ENCODE measurements at places on chromosomes 2 and 18.
A peak's percentile ranks its signal among the peaks of the same experiment; 100 is the strongest.

DNA sequence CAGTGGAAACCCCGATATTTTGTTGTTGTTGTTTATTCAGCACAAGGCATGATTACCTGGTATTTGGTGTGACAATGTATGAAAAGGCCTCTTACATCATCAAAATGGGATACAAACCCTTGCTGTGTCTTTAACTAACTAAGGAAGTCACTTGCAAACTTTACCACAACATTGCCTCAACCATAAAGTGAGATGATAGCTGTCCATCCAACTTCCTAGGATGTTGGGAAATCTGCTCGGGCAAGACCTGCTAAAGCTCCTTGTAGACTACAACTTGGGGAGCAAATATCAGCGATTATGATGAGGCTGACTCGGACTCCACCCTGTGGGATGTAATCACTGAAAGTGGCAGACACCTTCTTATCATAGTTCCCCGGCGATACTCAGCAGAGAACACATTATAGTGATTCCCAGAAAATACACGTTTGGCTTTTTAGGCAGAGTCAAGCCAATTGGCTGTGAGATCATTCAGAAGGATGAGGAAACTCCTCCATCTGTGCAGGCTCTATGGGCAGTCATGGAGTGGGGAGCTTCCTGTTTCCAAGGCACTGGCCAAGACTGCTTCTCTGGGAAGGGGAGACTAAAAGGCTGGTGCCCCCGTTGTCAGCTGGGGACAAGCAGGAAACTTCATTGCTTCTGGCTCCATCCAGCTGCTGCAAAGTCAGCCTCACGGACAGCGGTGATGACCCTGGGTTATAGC, 289.0 kb downstream of the RNF144A start:
- no peak for DNase-seq

GRCh38 chr2:84306361-84306760, 152.7 kb downstream of the SUCLG1 start:
- DNase-seq: no peak

GRCh38 chr2:149146876-149147275, 108.4 kb downstream of the LYPD6B start:
- no peak for DNase-seq

- DNase-seq: no peak
Observed at GRCh38 chr2:105334211-105334610, 3.1 kb upstream of the C2orf49 start.

GRCh38 chr18:26654616-26655524, 106.5 kb upstream of the KCTD1 start:
- DNase-seq: peak; percentile 52

GRCh38 chr2:217954469-217954868, 48.3 kb downstream of the TNS1 start:
- DNase-seq: no peak

DNA sequence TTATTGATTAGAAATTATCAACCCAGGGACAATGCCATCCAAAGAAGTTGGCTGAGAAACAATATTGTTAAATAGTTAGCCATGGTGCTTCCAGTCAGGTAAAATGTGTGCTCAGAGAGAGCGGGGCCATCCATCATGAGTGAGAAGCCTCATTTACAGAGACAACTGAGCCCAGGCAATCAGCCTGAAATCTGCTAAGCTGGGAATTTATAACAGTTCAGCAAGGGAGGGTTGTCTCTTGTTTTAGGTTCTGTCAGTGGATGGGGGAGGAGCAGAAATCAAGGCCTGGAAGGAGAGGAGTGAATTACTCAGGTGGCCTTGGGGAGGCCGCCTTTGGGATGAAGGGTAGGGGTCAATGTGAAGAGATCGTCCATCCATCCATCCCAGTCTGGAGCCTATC, 102.5 kb upstream of the ST8SIA3 start:
- DNase-seq: no peak

DNA sequence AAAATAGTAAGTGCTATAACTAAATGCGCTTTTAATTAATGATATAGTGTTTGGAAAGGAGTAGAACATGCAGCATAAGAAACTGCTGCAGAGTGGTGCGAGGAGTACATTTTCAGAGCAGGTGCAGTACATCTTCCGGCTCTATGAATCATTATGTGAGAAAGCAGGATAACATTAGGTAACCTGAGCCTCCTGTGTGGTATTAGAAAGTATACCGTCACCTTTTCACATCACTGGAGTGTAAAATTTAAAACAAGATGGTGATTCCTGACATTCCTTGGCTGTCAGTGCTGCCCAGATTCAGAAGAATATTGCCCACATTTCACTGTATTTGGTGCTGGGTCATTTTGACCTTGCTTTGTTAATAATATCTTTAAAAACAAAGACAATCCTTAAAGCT, 7.8 kb upstream of the DYNC2LI1 start:
- DNase-seq: no peak

DNA sequence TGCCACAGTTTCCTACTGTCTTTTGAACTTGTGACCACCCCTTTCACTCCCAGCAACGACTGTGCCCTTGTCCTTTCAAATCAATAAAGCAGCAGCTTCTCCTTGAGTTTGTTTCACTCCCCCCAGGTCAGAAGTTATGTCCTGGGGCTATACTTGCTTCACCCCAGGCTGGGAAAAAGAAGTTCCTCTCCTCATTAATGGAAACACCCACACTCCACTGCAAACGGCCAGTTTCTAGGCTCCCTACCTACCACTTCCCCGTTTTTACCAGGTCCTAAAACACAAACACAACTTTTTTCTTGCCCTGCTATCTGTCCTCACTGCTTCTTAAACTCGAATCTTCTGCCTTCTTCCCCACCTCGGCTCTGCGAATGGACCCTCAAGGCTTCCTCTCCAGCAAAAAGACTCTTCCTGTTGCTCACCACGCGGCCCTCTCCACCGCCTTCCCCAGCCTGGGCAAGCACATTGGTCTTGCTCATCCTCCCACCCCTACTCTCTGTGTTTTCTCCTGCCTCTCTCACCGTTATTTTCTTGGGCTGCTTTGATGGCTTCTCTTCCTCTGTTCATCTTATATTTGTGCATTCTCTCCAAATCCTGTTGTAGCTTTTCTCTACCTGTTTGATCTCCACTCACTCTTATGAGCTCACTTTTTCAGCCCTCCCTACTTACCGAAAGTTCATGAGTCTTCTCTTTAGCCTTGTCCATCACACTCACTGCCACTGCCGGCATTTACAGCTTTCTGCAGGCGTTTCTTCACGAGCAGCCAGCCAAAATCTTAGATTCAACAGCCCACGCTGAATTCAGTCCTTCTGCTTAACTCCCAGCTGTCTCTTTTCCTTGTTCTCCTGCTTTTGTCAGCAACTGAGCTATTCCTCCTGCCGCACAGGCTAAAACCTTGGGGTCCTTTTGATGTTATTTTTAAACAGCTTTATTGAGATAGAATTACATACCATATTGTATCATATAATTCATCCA, 7.0 kb upstream of the SP5 start:
- no peak for DNase-seq

DNA sequence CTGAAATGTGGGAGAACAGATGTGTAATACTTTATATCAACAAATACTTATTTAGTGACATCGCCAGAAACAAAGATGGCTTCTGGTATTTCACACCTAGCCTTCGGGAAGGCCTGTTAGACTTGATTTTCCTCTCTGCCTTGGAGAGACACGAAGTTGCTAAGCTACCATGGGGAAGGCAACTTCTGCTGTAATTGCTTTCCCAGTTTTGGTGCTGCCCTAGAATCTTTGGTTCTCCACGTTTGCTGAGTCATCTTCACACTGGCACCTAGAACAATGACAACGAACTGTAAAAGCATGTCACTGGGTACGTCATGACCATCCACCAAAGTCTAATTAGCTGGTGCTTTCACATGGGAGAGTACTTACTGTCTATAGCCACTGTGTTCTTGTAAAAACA, 58.7 kb upstream of the ACTR3 start:
- DNase-seq: no peak

GRCh38 chr18:22985250-22985649, 52.1 kb downstream of the RBBP8 start:
- DNase-seq: no peak

- DNase-seq: no peak
Observed at GRCh38 chr2:191797500-191797899, 49.4 kb downstream of the CAVIN2 start.

DNA sequence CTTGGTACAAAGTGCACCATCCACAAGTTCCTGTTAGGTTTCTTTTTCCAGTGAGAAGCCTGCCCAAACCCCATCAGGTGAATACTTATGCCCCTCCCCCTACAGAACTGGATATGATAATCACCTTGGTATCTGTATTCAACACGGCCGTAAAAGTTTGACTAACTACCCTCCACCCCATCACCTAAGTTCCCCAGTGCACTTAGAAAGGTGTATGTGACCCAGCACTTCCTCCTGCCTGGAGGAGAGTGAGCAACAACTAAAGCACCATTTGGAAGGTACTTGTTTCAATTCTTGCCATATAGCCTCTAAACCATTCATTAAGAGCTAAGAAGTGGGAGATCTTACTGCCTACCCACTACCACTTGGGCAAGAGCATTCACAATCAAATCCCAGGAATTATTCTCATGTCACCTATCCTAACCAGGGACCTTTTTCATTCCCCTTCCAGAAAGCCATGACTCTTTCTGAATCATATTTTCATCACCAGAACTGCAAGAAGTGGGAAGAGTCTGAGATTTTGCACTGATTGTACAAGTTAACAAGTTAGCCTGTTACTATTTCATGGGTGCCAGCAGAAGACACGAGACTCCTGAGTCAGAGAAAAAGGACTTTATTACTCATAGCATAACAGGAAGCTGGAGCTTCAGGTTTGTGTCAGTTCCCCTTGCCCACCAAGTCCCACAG, 53.5 kb upstream of the NDUFV2 start:
- DNase-seq: no peak

GRCh38 chr2:10016001-10016801, 27.1 kb upstream of the KLF11 start:
- no peak for DNase-seq

DNA sequence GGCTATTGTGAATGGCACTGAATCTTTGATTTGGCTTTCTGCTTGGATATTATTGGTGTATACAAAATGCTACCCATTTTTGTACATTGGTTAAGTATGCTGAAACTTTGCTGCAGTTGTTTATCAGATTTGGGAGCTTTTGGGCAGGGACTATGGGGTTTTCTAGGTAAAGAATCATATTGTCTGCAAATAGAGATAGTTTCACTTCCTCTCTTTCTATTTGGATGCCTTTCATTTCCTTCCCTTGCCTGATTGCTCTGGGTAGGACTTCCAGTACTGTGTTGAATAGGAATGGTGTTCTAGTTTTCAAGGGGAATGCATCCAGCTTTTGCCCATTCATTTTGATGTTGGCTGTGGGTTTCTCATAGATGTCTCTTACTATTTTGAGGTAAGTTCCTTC, 489.1 kb upstream of the LRATD1 start:
- DNase-seq: no peak

- no peak for DNase-seq
Observed at GRCh38 chr2:86416146-86416545, 25.0 kb upstream of the KDM3A start.

- no peak for DNase-seq
Observed at GRCh38 chr2:193331676-193332075, 1136.9 kb upstream of the TMEFF2 start.

DNA sequence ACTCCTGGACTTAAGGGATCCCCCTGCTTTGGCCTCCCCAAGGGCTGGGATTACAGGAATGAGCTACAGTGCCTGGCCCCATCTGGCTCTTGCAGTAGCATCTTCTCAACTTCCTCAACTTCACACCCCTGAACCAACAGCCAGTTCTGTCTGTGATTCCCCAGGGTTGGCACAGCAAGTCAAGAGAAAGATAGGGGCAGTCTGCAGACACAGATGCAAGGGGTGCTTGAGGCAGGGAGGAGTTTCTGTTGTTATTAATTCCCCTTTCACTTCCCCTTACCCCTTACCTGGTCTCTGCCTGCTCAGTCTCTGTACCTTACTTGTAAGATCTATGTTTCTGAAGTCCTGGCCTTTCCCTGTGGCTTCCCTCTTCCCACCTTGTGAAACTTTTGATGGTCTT, 54.1 kb upstream of the MEX3C start:
- DNase-seq: no peak

DNA sequence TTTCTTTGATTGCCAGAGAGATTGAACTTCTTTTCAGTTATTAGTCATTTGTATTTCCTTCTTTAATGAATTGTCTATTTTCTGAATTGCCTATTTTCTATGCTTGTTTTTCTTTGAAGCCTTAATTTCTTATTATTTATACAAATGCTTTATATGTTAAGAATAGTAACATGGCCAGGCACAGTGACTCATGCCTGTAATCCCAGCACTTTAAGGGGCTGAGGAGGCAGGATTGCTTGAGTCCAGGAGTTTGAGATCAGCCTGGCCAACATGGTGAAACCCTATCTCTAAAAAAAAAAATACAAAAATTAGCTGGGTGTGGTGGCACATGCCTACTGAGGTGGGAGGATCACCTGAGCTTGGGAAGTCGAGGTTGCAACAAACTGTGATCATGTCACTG, 4.7 kb upstream of the RAB11FIP5 start:
- DNase-seq: no peak

DNA sequence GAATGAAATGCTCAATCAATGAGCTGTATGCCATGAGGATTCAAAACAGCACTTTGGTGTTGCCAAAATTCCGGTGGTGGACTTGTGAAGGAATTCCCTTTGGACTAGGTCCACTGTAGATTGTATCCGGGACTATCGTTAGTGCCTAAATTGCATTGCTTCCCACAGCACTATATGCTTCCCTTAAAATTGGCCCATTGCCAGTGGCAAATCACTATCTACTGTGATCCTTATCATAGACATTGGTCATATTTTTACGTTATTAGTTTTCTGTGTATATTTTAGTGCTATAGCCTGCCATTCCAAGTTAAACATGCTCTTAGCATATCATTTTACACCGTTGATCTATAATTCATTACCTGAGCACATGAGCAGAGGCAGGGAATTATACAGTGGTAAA, 1.7 kb downstream of the PJVK start:
- DNase-seq: no peak

DNA sequence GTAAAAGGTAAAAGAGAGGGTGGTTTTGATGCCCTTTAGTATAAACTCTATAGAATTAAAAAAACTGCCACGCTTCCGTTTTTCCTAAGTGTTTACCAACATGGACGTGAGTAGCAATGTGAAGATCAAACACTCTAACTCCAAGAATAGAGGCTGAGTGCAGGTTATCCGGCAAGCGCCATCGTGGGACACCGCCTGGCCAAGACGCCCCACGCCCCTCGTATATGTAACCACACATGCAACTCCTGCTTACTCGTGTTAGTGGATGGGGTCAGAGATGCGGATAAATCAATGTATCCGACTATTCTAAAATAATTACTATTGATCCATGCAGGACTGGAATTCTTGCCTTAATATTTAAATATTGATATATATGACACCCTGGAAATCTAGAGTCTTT, 741.3 kb downstream of the GALR1 start:
- no peak for DNase-seq

- no peak for DNase-seq
Observed at GRCh38 chr2:205066081-205066480, 520.8 kb downstream of the PARD3B start.

DNA sequence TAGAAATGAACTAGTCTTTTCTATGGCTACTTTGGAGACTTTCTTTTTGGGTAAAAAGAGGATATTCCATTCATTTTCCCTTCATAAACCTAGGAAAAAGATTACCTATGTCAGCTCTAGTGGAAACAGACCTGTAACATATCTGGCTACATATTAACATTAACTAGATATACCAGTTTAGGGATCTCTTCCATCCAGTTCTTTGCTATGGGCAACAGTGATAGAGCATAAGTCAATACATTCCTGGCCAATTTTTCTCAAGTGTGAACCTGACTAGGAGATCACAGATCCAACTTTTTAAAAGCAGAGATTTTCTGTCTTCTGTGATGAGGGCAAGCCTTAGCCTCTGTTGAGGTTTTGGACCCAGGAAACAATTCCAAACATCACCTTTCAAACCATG, 34.5 kb downstream of the PLEKHM3 start:
- no peak for DNase-seq
